ENCODE measurements at places on chromosomes 2 and 18. TPM values are rescaled to one million over a fixed set of nuclear protein-coding genes. Genes with fewer than 3 reads are reported as not detected.

DNA sequence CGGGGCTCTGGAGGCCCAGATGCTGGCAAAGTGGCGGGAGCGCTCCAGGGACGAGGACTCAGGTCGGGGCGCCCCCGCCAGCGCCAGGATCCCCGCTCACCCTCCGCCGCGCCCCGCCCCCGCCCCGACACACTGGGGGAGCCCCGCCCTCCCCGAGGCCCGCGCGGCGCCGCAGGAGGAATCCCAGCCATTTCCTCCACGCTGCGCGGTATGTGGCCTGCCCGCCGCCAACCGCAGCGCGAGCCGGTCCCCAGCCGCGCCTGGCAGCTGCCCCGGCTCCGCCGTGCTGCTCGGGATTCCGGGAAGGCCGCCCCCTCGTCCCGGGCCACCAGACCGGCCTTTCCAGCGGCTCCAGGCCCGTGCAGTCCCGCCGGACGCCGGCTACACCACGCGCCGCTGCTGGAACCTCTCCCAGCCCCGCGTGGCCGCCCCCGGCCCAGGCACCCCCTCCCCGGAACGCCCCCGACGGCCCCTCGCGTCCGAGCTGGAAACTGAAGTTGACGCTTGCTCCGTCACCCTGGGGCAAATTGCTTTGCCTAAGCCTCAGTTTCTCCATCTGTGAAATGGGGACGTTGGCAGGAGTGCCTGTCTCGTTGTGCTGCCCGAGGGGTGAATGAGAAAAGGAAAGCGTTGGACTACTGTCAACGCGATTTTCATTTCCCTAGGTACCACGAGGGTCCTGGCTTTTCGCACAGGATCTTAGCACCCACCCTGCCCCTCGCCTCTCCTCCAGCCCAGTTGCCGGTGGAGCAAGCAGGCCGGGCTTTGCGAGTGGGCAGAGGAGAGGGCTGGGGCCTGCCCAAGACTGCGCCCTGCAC lies 53.6 kb downstream of the PKDCC start:
- H3K4me3 ChIP-seq, result peak overlapping the region; percentile 67
- H3K27ac ChIP-seq, result no peak overlapping the region
- peaks cover 15% of the 10 kb centered on the region for H3K36me3 ChIP-seq
- DNase-seq, result peak; percentile 52
- no peaks in the 10 kb centered on the region for H3K27me3 ChIP-seq
- peaks cover 52% of the 10 kb centered on the region for H3K4me1 ChIP-seq

- H3K36me3 ChIP-seq, result peaks cover 56% of the 10 kb centered on the region
- DNase-seq, result no peak
- H3K4me1 ChIP-seq, result no peaks in the 10 kb centered on the region
- no peak overlapping the region for H3K27ac ChIP-seq
Measured at GRCh38 chr2:24961903-24962302, 9.9 kb downstream of the DNAJC27 start.

GRCh38 chr2:121596221-121597080 lies 52.8 kb downstream of the CLASP1 start:
- peak overlapping the region; percentile 66 for H3K4me3 ChIP-seq
- peak; percentile 27 for DNase-seq
- peaks cover 10% of the 10 kb centered on the region for H3K36me3 ChIP-seq

- DNase-seq, result no peak
- H3K4me1 ChIP-seq, result no peaks in the 10 kb centered on the region
- peaks cover 29% of the 10 kb centered on the region for H3K36me3 ChIP-seq
Measured at GRCh38 chr2:151774506-151774905, 40.2 kb upstream of the NEB start.

- H3K36me3 ChIP-seq, result no peaks in the 10 kb centered on the region
- no peaks in the 10 kb centered on the region for H3K4me1 ChIP-seq
- H3K27ac ChIP-seq, result no peak overlapping the region
- DNase-seq, result no peak
- H3K27me3 ChIP-seq, result peaks cover 7% of the 10 kb centered on the region
- no peak overlapping the region for H3K4me3 ChIP-seq
Measured at GRCh38 chr2:120369250-120369649, 23.3 kb downstream of the INHBB start.

- no peak overlapping the region for H3K4me3 ChIP-seq
- peaks cover 2% of the 10 kb centered on the region for H3K27me3 ChIP-seq
- H3K27ac ChIP-seq, result no peak overlapping the region
- no peak for DNase-seq
- no peaks in the 10 kb centered on the region for H3K36me3 ChIP-seq
- H3K4me1 ChIP-seq, result no peaks in the 10 kb centered on the region
Measured at GRCh38 chr18:44627280-44627679, 53.4 kb upstream of the SETBP1 start.

GRCh38 chr2:234722176-234722575 lies 225.3 kb upstream of the ARL4C start:
- no peaks in the 10 kb centered on the region for H3K4me1 ChIP-seq
- H3K27ac ChIP-seq, result no peak overlapping the region
- no peaks in the 10 kb centered on the region for H3K36me3 ChIP-seq
- H3K4me3 ChIP-seq, result no peak overlapping the region
- no peak for DNase-seq

DNA sequence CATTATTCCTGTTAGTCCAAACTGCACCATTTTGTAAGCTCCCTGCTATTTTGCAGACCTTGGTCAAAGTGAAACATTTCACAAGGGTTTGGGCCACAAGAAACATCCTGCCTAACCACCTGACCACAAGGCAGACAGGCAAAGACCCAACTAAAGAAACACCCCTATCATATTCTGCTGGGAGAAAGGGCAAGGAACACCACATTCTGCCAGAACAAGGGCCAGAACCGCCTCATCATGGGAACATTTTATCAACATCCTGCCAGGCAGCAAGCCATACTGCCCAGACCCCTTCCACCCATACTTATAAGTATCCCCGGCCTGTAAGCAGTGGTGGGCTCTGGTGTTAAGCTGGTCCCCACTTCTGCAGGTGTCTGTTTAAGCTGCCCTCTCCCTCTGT lies 12.0 kb upstream of the RAB31 start:
- H3K36me3 ChIP-seq, result no peaks in the 10 kb centered on the region
- H3K4me1 ChIP-seq, result peaks cover 11% of the 10 kb centered on the region
- H3K27ac ChIP-seq, result no peak overlapping the region
- H3K4me3 ChIP-seq, result no peak overlapping the region
- no peak for DNase-seq

GRCh38 chr2:197673106-197673505 lies 2.3 kb downstream of the RFTN2 start:
- H3K27ac ChIP-seq, result no peak overlapping the region
- H3K4me3 ChIP-seq, result no peak overlapping the region
- no peaks in the 10 kb centered on the region for H3K36me3 ChIP-seq
- H3K4me1 ChIP-seq, result peaks cover 4% of the 10 kb centered on the region

GRCh38 chr2:196434217-196434616 lies 205.3 kb upstream of the CCDC150 start:
- H3K36me3 ChIP-seq, result no peaks in the 10 kb centered on the region
- no peak overlapping the region for H3K27ac ChIP-seq
- H3K4me1 ChIP-seq, result no peaks in the 10 kb centered on the region
- no peak for DNase-seq

DNA sequence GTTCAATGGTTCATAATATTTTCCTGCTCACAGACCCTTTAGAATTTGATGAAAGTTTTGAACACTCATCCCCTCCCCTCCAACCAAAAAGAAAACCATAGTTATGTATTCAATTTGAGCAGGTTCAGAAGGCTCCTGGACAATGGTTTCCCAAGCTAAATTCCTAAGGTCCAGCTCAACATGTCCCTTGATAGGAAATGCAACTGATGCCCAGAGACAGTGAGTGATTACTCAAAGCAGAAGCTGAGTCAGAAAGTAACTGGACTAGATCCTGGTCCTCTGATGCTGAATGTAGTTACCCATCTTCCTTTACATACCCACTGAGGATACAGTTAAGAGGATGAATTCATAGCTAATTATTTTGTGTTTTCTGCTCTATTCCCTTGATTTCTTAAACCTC lies 218.9 kb upstream of the NCKAP5 start:
- no peak overlapping the region for H3K27ac ChIP-seq
- no peak overlapping the region for H3K4me3 ChIP-seq
- H3K27me3 ChIP-seq, result no peaks in the 10 kb centered on the region
- no peaks in the 10 kb centered on the region for H3K36me3 ChIP-seq
- H3K4me1 ChIP-seq, result no peaks in the 10 kb centered on the region
- no peak for DNase-seq

- no peak overlapping the region for H3K27ac ChIP-seq
- H3K27me3 ChIP-seq, result no peaks in the 10 kb centered on the region
- H3K36me3 ChIP-seq, result no peaks in the 10 kb centered on the region
- no peak for DNase-seq
Measured at GRCh38 chr2:52518678-52519077, 1248.9 kb upstream of the CHAC2 start.

GRCh38 chr2:224104668-224105386 lies 65.7 kb upstream of the SERPINE2 start:
- peaks cover 6% of the 10 kb centered on the region for H3K27me3 ChIP-seq
- no peak overlapping the region for H3K4me3 ChIP-seq
- H3K36me3 ChIP-seq, result no peaks in the 10 kb centered on the region

- H3K27ac ChIP-seq, result no peak overlapping the region
- no peaks in the 10 kb centered on the region for H3K36me3 ChIP-seq
- no peak for DNase-seq
Measured at GRCh38 chr18:58204776-58205442, 160.9 kb downstream of the NEDD4L start.

GRCh38 chr2:178756843-178757242 lies 50.4 kb downstream of the TTN start:
- H3K4me1 ChIP-seq, result peaks cover 3% of the 10 kb centered on the region
- no peaks in the 10 kb centered on the region for H3K27me3 ChIP-seq
- no peak overlapping the region for H3K4me3 ChIP-seq
- no peaks in the 10 kb centered on the region for H3K36me3 ChIP-seq

DNA sequence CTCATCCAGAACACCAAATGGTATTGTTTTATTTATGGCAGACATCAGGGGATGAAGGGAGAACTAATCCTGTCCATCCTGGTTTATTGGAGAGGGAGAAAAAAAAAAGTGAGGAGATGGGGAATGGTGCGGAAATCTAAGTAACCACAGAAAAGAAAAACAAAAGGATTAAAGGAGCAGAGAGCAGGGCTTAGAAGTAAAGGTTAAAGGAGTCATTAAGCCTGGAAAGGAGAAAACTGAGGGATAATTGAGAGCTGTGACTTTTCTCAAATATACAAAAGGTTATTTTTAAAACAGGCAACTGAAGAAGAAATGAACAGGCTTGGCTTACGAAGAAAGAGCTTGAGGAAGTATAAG lies 127.2 kb upstream of the PPP1CB start:
- no peak overlapping the region for H3K4me3 ChIP-seq
- peaks cover 12% of the 10 kb centered on the region for H3K36me3 ChIP-seq
- no peak for DNase-seq
- H3K27me3 ChIP-seq, result no peaks in the 10 kb centered on the region
- peaks cover 87% of the 10 kb centered on the region for H3K4me1 ChIP-seq

GRCh38 chr2:109139002-109139401 lies 10.0 kb downstream of the SH3RF3 start:
- H3K4me1 ChIP-seq, result peaks cover 25% of the 10 kb centered on the region
- no peak overlapping the region for H3K27ac ChIP-seq
- H3K4me3 ChIP-seq, result no peak overlapping the region
- H3K36me3 ChIP-seq, result no peaks in the 10 kb centered on the region
- no peak for DNase-seq
- H3K27me3 ChIP-seq, result peaks cover 42% of the 10 kb centered on the region

DNA sequence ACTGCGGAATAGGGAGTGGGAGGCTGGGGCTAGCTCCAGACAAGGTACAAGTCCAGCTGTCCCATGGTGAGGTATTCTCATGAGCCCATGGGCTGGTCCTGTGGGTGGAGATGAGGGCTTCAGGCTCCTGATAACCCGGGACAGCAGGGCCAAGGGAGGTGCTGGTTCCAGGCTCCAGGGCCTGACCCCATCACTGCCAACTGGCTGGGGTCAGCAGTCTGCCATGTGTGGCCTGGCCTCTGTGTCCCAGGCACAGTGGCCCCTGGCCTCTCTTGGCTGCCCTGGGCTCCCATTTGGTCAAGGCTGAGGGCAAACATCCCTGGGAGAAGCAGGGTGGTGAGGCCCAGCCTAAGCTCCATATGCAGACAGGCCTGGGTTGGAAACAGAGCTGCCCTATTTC lies 966 bp upstream of the OXER1 start:
- no peaks in the 10 kb centered on the region for H3K4me1 ChIP-seq
- H3K27me3 ChIP-seq, result no peaks in the 10 kb centered on the region
- no peak for DNase-seq
- H3K36me3 ChIP-seq, result no peaks in the 10 kb centered on the region
- no peak overlapping the region for H3K4me3 ChIP-seq

GRCh38 chr18:933082-933481 lies 28.4 kb downstream of the ADCYAP1 start:
- H3K4me1 ChIP-seq, result no peaks in the 10 kb centered on the region
- DNase-seq, result no peak
- H3K4me3 ChIP-seq, result no peak overlapping the region
- no peak overlapping the region for H3K27ac ChIP-seq

DNA sequence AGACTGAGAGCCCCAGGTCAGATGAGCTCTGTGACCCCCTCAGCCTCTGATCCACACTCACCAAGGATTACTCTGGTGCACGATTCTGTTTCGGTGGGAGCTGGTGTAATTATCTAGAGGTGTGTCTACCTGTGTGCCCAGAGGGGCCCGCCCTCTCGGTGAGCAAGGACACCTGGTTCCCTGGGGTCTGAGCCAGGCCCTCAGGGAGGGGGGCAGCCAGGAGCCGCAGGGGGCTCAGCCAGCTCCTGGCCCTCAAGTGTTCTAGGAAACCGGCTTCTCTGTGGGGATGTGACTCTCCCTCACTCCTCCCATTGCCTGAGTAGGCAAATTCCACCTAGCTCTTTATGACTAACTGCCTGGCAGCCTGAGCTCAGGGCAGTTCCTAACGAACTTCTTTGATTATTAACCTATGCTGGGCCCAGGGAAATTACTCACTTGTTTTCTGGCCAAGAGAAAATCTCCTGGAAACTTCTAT lies 17.4 kb downstream of the AGAP1 start:
- no peaks in the 10 kb centered on the region for H3K36me3 ChIP-seq
- DNase-seq, result no peak
- no peak overlapping the region for H3K27ac ChIP-seq
- H3K27me3 ChIP-seq, result no peaks in the 10 kb centered on the region
- H3K4me3 ChIP-seq, result no peak overlapping the region
- no peaks in the 10 kb centered on the region for H3K4me1 ChIP-seq

GRCh38 chr2:174571669-174572323 lies 25.8 kb downstream of the WIPF1 start:
- no peak for DNase-seq
- peaks cover 65% of the 10 kb centered on the region for H3K4me1 ChIP-seq
- H3K27ac ChIP-seq, result no peak overlapping the region
- H3K4me3 ChIP-seq, result no peak overlapping the region
- no peaks in the 10 kb centered on the region for H3K27me3 ChIP-seq
- peaks cover 88% of the 10 kb centered on the region for H3K36me3 ChIP-seq

HDHD2 gene
- total RNA-seq, result 31.2 TPM

ZAP70 gene
- 302 TPM for total RNA-seq

KCNG3 gene
- 0.12 TPM for total RNA-seq

CHRNG gene
- not detected for total RNA-seq

CENPO gene
- total RNA-seq, result 52.0 TPM

TMEM200C gene
- total RNA-seq, result not detected

ST8SIA5 gene
- total RNA-seq, result not detected

NPAS2 gene
- 5.6 TPM for total RNA-seq

CDKL4 gene
- 0.50 TPM for total RNA-seq

MRPL30 gene
- 22.6 TPM for total RNA-seq

AQP12B gene
- not detected for total RNA-seq

Measured in activated CD4-positive, alpha-beta T cell treated with anti-CD3 and anti-CD28 coated beads, Interleukin-2, amount 10 ng/mL, durations not matched to agents 7 days and 5 days (primary cell).